Mucosa of descending colon (tissue), 3 donors: ENCODE measurements at places on chromosomes 6 and 20. TPM values are rescaled to one million over a fixed set of nuclear protein-coding genes. Genes with fewer than 3 reads are reported as not detected.

The TREML2 gene
- total RNA-seq = not detected

The DEFB114 gene
- not detected for total RNA-seq

The SMLR1 gene
- not detected for total RNA-seq

The ADGRF4 gene
- 0.79 TPM for total RNA-seq

The MDC1 gene
- 34.3 TPM for total RNA-seq

The PBOV1 gene
- total RNA-seq = not detected

The BPIFB2 gene
- not detected for total RNA-seq

The UCKL1 gene
- total RNA-seq = 43.6 TPM

The MDFI gene
- 0.96 TPM for total RNA-seq

The TTLL9 gene
- 0.25 TPM for total RNA-seq

The SLC35F1 gene
- total RNA-seq = 0.23 TPM

The ERMARD gene
- 25.2 TPM for total RNA-seq

The KIAA1755 gene
- 1.2 TPM for total RNA-seq

The TTK gene
- total RNA-seq = 1.0 TPM

The BNIP5 gene
- 12.6 TPM for total RNA-seq

The PHACTR3 gene
- 1.1 TPM for total RNA-seq

The GJE1 gene
- total RNA-seq = not detected

The RIN2 gene
- 127 TPM for total RNA-seq
